ENCODE measurements at places on chromosomes 1 and 21. TPM values are rescaled to one million over a fixed set of nuclear protein-coding genes. Genes with fewer than 3 reads are reported as not detected.
A peak's percentile ranks its signal among the peaks of the same experiment; 100 is the strongest.

The GRHL3 gene
- total RNA-seq: 3.1 TPM

DNA sequence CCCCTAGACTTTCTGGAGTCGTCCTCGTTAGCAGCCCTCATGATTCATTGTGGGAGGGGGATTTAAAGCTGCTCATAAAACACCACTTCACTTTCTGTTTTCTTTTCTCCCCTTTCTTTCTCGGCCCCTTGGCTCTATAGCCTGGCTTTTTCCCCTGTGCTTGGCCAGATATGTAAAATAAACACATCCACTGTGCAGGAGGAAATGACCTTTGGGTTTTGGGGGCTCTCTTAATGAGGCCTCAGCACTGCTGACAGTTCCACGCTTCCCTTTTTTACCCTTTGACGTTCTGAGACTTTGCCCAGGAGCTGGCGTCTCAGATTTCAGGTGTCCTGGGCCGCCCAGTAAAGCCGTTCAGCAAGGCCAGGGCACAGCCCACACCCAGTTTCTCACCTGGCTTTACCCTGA is 65.7 kb downstream of the RUNX3 start:
- no peak for DNase-seq

The SHE gene
- total RNA-seq: not detected

The CHD5 gene
- total RNA-seq: 0.30 TPM

DNA sequence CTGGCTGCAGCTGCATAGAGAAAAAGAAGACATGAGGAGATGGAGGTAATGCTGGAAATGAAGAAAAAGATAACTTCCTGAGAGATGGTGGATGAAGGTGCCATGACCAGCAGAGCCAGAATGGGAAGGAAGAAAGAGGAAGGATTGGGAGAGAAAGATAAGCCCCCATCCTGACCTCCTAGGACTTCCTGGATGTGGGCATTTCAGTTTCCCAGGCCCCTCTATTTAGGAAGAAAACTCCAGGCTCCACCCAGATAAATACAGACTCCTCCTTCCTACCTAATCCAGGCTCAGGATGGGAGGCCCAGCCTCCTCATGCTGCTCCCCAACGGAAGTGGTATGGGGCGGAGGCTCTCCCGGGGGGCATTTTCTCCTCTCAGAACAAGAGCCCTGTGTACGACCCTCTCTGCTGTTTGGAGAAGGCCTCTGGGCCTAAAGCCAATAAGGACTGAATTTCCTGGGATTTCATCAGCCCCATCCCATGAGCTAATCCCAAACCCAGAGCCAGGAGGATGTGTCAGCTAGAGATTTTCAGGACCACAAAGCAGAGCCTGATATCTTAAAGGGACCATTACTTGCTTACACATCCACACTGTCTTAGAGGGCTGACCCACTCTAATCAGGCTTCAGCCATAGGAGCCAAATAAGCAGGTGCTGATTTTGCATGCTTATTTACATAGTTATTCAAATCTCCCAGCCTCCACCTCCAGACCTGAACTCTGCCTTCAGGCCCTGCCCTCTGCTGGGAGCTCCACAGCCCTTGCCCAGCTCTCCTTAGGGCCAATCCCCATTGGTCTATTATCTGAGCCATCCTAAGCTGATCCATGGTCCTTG is 5.1 kb upstream of the ARHGEF2 start:
- DNase-seq: peak; percentile 99

The GAS5 gene
- 2,815 TPM for total RNA-seq

DNA sequence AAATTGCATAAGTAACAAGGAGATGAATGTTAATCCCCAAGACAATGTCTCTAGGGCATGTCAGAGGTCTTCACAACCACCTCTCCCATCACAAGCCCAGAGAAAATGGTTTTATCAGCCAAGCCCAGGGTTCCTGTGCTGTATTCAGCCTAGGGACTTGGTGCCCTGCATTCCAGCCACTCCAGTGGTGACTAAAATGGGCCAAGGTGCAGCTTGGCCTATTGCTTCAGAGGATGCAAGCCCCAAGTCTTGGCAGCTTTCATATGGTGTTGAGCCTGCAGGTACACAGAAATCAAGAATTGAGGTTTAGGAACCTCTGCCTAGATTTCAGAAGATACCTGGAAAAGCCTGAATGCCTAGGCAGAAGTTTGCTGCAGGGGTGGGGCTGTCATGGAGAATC is 1118.6 kb downstream of the PLA2G4A start:
- no peak for DNase-seq

The TCP10L gene
- total RNA-seq: not detected

DNA sequence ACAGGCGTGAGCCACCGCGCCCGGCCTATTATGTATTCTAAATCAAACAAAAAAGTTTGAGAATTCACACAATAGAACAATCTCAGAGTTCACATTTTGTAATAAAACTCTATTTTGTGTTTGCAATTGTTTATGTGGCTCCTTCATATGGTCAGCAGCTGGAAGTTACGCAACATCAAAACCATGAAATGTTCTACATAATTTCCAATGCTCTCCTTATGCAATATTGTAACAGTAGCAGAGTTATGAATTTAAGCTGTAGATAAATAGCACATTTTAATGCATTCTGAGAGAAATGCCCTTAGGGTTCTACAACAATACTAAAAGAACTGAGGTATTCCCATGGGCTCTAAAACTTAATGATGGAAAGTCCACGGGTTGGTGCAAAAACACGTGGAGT is 62.3 kb upstream of the COL11A1 start:
- DNase-seq: no peak

DNA sequence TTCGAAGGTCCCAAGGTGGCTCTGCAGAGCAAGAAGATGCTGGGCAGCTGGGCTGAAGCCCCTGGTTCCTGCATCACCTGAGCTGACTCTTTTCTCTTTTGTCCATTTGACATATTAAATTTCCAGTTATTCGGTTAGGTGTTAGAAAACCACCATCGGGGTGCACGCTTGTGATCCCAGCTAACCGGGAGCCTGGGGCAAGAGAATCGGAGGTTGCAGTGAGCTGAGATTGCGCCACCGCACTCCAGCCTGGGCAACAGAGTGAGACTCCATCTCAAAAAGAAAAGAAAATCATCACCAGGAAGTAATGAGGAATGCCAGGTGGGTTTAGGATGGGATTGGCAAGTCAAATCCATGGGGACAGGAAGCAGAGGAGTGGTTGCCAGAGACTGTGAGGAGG is 76.3 kb upstream of the ZC3H12A start:
- no peak for DNase-seq

DNA sequence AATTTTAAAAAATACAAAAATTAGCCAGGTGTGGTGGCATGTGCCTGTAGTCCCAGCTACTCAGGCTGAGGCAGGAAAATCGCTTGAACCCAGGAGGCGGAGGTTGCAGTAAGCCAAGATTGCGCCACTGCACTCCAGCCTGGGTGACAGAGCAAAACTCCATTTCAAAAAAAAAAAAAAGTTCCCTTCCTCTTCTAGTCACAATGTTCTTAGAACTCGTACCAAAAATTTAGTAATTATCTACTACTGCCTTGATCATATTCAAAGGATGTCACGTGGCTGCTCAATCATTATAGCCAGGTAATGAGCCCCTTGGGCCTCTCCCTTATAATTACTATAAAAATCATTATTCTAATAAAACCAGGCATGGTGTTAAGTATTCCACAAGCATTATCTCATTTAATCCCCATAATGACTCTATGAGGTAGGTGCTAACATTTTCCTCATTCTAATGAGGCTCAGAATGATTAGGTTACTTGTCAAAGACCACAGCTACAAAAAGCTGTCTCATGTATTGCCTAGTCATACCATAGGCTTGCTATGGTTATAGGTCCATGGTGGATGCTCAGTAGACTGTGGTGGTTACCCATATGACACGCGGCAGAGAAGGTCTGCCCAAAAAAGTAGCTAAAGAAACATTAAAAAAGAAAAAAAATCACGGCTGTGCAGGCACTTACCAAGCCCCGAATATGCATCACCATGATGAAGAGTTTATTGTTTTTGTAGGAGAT is 15.5 kb upstream of the PPP1R15B start:
- DNase-seq: no peak
